ENCODE measurements at places on chromosomes 6 and 20.

DNA sequence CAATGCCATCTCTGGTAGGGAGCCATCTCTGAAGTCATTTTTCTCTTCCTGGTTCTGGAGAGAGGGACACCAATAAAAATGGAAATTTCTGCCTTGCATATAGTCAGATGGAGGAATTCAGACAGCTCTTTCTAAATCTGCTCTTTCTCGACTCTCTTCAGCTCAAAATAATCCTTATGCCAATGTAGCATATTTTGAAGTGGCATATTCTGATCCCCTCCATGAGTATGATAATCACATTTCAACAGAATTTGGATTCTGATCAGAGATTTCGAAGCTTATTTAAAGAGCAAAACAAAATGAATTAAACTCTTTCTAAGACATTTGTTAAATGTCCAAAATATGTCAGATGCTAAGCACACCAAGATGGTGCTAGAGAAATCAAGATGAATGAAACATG, 267.1 kb upstream of the BTBD3 start:
- DNase-seq, result no peak

- DNase-seq, result no peak
These were observed 142.7 kb downstream of the PCSK2 start for GRCh38 chr20:17369506-17369905.

GRCh38 chr6:29597184-29597583, 12.3 kb downstream of the OR2H2 start:
- DNase-seq, result no peak

- DNase-seq, result no peak
These were observed 19.4 kb upstream of the CTAGE9 start for GRCh38 chr6:131730264-131730663.

- no peak for DNase-seq
These were observed 250.6 kb downstream of the SAMD5 start for GRCh38 chr6:147759093-147759492.

GRCh38 chr6:23989885-23990533, 136.0 kb upstream of the NRSN1 start:
- DNase-seq, result no peak

DNA sequence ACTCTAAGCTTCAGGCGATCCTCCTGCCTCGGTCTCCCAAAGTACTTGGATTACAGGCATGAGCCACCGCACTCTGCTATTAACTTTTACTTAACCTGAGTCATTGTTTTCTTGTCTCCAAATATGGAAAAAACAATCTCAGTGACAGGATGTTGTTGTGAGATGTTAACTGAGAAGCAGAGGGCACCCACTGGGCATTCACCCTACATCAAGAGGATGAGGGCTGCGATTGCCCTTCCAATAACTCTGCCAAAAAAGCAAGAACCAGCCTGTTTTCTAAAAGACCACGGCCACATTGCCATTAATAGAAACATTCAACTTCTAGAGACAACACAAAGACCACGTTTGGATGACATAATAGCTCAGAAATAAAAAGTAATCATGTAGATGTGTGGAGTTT, 107.6 kb upstream of the SGK1 start:
- DNase-seq, result no peak

GRCh38 chr6:14656078-14656521, 538.5 kb downstream of the CD83 start:
- DNase-seq, result no peak

GRCh38 chr20:1757072-1757471, 99.5 kb upstream of the SIRPG start:
- DNase-seq, result no peak

- no peak for DNase-seq
These were observed 211.6 kb upstream of the MARCKS start for GRCh38 chr6:113645576-113645970.
